Gastroesophageal sphincter (tissue), 4 donors: ENCODE measurements at places on chromosomes 2 and 18. TPM values are rescaled to one million over a fixed set of nuclear protein-coding genes. Genes with fewer than 3 reads are reported as not detected.

Gene CFAP65
- not detected for total RNA-seq

Gene TFPI
- 74.3 TPM for total RNA-seq

Gene PROM2
- 36.4 TPM for total RNA-seq

Gene ALPP
- not detected for total RNA-seq

Gene NCKAP5
- 0.57 TPM for total RNA-seq

Gene NOSTRIN
- total RNA-seq, result 12.5 TPM

Gene CD8B2
- not detected for total RNA-seq

GRCh38 chr2:36168115-36168514 is 187.5 kb upstream of the CRIM1 start:
- no peak for ATAC-seq

GRCh38 chr2:222120933-222121332 is 177.9 kb downstream of the PAX3 start:
- no peak for ATAC-seq

- ATAC-seq, result no peak
Observed at GRCh38 chr2:181992776-181993175, 7.1 kb downstream of the PPP1R1C start.

DNA sequence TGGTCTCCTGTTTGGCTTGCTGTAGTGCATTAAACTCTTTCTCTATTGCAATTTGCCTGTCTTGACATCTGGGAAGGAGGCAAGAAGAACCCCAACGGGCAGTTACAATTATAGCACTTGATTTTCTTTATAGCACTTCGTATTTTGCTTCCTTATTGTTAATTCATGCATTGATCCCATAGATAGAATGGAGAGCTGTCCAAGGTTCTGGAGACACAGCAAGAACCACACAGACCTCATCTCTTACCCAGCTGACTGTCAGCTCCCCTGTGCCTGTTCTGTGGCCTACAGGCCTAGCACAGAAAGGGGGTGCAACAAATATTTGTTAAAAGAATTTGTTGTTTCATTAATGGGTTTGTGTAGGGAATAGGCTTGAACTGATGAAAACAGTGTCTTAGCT is 194.3 kb downstream of the GALNT1 start:
- no peak for ATAC-seq

DNA sequence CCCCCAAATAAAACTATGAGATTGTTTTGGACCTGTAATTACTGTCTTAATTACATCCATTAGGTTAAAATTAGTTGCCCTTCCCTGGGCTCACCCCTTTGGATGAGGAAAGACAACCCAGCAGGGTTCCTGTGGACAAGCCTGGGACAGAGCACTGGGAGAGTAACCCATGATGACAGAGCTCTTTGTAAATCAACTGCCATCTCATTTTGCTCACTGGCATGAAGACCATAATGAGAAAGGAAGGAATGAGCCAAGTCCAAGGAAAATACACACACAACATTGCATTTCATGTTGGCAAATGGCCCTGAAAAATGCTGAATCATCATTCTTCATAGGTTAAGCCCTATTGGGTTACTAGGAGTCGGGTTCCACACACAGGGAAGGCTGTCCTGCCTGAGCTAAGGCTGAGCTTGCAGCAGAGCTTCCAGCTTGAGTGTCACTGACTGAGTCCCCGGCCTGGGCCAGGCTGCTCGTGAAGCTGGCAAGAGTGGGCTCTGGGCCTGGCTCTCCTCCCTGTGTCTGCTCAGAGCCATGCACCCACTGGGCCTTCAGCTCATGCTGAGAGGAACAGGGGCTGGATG is 94.1 kb upstream of the ACAA2 start:
- no peak for ATAC-seq

GRCh38 chr18:58721566-58722239 is 50.4 kb downstream of the MALT1 start:
- ATAC-seq, result no peak

- no peak for ATAC-seq
Observed at GRCh38 chr18:74498712-74499627, 2.8 kb downstream of the CNDP2 start.

- no peak for ATAC-seq
Observed at GRCh38 chr2:241019441-241020139, 21.2 kb downstream of the SNED1 start.

DNA sequence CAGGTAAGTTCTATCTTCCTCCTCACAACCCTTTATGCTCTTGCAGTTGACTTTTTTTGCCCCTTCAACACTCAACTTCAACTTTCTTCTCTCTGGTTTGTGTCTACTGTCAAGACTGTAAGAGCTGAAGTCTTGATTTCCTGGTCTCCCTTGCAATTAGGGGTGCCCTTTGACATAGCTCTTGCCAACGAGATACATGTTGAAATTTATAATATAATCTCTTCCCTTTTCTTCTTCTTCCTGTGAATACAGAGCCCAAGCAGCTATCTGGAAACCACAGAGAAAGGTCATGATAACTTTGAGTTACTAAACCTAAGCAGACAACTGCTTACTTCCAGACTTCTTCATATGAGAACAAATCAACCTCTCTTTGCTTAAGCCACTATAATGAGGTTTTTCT is 163.5 kb downstream of the MC4R start:
- no peak for ATAC-seq

- peak; percentile 27 for ATAC-seq
Observed at GRCh38 chr2:43169099-43169945, 57.1 kb downstream of the ZFP36L2 start.
